ENCODE measurements at places on chromosomes 2 and 18.

- no peak for DNase-seq
Observed at GRCh38 chr2:146246736-146247523, 1597.9 kb upstream of the ACVR2A start.

DNA sequence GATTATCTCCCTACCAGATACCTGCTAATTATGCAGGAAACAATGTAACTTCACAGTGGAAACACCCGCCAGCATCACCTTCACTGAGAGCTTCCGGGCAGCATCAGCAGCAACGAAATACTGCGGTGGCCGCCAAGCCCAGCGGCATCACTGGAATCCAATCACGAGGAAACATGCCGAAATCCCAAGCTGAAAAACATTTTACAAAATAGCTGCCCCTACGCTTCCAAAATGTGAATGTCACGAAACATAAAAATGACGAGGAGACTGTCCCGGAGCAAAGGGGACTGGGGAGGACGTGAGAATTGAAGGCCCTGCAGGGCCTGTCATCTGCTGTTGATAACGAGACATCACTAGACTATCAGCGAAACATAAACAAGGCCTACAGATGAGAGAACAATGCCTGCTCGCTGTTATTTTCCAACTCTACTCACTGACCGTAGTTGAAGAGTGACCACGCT is 82.6 kb downstream of the HDAC4 start:
- no peak for DNase-seq

DNA sequence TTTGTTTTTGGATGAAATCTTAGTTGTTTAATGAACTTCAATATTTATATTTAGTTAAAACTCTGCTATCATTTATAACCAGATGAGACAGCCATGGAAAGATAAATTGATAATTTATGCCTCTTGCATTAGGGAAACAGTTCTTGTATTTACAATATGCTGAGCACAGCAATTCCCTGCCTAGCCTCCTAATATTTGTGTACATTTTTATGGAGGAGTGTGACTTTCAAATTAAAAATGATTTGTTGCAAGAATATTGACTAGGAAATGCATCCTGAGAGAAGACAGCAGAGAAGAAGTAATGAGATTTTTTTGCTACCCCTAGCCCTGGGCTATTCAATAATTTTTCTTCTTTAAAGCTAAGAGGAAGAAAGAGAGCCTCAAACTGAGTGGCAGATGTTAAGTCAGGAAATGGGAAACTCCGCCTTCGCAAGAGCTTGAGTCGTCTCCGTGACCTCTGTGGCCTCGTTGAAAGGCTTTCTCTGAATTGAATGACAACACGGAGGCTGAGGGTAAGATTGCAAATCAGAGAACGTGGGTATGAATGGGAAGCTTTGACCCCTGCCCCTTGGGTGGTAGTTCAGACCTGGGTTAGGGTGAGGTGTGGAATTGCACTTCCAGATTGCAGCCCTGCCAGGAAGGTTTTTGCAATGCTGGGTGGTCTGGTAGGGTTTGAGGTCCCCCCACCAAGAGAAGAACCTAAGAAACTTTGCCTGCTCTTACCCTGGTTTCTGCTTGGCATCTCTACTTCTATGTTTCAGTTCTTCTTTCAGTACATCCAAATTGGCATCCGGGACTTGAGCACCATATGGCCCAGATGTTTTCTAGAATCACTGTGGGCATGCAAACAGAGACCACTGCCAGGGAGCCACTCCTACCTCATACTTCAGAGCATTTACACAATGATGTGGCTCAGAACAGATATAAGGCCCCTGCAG is 210.3 kb upstream of the RBMS1 start:
- DNase-seq: no peak

- no peak for DNase-seq
Observed at GRCh38 chr2:160033732-160034392, 28.6 kb downstream of the PLA2R1 start.

- DNase-seq: no peak
Observed at GRCh38 chr2:46163804-46164528, 133.2 kb upstream of the EPAS1 start.

DNA sequence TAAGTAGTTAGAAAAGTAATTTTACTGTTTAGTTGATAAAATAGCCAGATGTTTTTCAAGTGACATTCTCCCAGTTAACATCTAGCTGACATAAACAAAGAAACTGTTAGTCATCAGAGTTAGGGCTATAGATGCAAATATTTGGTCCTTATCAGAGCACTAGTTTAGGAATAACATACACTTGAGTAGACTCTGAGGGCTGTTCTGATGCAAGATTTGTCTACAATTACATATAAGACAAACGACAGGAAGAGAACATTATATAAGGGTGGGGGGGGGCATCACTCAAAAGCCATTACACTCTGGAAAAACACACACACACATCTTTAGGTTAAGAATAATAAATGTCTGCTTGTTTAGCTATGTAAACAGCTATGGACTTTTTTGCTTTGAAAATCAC is 554.4 kb upstream of the LRRTM1 start:
- DNase-seq: no peak

DNA sequence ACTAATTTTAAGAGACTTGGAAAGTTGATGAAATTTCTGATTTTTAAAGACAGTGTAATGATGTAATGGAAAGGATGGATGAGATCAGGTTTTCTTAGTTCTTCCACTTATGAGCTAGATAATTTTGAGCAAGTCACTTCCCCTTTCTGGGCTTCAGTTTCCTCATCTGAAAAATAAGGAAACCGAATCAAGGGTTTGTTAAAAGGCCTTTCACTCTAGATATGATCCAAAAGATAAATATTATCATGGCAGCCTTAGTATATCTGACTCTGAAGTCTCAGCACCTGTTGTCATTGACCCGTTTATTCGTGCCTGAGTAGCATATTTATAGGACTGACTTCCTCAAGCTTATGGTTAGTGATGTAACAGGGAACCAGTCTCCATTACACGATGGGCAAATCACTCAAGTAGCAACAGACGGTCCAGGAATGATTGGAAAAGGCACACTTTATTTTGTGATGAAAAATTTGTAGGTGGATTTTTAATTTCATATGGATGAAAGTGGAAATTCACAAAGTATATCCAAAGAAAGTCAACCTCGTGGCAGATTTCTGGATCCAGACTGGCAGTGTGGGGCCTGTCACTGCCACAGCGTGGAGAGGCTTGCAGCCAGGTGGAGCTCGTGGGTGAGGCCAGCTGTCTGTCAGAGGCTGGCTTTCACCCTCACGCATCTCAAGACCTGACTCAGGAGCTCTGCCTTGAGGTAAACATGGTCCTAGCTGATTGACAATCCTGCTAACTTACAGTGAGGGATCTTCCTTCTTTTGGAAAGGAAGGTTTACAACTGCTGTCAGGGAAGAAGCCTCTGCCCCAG is 137.9 kb upstream of the CXCR4 start:
- no peak for DNase-seq

- no peak for DNase-seq
Observed at GRCh38 chr18:62457877-62458276, 64.9 kb upstream of the ZCCHC2 start.

DNA sequence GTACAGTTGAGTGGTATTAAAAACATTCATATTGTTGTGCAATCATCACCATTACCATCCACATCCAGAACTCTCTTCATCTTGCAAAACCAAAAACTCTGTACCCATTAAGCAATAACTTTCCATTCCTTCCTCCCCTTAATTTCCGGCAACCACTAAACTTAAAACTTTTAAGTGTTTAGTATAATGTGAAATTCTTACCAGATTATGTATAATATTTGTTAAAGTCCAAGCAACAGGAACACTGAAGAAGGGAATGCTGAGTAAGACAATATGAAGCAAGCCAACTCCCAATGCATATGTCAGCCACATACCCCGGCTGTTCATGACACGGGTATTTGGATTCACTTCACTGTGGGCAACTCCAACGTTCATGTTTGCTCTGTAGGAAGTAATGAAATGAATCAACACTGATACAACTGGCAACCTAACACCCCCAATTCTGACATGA is 1.9 kb downstream of the ORMDL1 start:
- no peak for DNase-seq

GRCh38 chr2:125259451-125259850 is 1234.4 kb downstream of the CNTNAP5 start:
- DNase-seq: no peak

GRCh38 chr2:88818381-88818780 is 126.9 kb downstream of the RPIA start:
- no peak for DNase-seq

GRCh38 chr2:24107-24506 is 22.2 kb downstream of the FAM110C start:
- no peak for DNase-seq

DNA sequence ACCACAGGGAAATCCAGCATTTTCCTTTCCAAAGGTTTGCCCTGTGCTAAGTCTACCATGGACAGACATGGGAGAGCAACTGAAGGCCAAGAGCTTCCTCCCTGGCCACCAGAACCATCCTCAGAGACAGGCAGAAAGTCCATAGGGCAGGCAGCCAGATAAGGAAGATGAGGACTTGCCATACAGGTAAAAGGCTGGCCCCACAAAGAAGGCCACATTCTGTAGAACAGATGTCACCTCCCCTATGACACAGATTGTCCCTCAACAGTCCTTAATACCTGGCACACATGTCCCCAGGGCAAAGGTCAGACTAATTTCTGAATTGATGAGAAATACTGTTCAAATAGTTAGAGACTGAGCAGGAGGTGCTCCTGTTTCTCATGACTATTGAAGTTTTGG is 52.0 kb downstream of the FECH start:
- DNase-seq: no peak

- no peak for DNase-seq
Observed at GRCh38 chr2:62184512-62185230, 11.2 kb upstream of the B3GNT2 start.

DNA sequence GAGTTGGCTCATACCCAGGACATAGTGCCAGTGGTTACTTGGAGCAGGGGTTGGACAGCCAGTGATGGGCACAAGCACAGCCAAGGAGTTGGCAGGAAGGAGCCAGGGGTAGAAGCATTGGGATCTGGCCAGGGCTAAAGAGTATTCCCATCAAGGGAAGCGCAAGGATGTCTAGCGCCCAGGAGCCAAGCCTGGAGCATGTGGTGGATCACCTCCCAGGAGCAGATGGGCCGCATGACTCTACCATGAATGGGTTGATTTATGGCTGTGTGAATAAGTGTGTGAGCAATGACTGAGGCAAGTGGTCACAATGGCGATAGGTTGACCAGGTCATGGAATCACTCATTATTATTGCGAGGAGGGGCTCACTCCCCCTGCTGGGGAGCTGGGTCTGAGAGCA is 111.1 kb downstream of the FHOD3 start:
- DNase-seq: no peak

DNA sequence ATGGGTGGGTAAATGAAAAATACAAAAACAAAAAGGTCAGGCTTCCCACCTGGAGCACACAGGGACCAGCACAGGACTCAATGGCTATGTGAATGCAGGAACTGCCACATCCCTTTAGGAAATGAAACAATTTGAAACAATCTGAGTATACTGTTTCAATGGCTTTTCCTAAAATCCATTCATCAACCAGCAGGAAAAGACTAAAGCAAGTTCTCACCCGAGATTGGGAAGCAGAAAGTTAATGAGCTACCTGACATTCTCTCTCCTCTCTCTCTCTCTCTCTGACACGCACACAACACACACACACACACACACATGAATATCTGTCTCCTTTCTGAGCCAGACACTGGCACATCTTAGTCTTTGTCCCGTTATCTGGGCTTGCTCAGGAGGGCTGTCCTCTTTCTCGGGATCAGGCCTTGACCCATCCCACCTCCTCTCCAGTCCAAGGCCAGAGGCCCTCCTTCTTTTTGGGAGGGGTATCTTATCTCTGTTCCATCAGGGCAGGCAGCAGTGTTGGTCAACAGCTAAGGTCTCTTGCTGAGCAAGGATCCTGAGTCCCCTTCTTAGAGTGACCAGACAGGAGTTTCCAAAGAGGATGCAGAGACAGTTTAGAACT is 11.6 kb upstream of the LRRFIP1 start:
- DNase-seq: no peak

GRCh38 chr18:52723550-52723970 is 383.6 kb downstream of the DCC start:
- DNase-seq: no peak

GRCh38 chr18:70074116-70074515 is 126.4 kb upstream of the CD226 start:
- DNase-seq: no peak

DNA sequence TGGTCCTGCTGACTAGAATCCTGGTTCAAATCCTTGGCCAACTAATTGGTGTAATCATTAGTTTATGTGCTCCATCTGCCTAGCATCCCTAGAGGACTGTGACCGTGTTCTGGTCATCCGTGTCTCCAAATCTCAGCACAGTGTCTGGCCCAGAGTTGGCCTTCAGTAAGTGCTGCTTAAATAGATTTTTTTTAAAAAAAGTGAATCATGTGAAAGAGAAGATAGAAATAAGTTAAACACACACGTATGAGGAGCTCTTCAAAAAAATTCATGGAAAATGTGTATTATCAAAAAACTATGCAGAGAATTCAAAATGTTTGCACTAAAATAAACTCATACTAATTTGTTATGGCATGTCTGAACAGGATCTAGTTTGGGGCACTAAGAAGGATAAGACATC is 129.3 kb upstream of the TLK1 start:
- no peak for DNase-seq

DNA sequence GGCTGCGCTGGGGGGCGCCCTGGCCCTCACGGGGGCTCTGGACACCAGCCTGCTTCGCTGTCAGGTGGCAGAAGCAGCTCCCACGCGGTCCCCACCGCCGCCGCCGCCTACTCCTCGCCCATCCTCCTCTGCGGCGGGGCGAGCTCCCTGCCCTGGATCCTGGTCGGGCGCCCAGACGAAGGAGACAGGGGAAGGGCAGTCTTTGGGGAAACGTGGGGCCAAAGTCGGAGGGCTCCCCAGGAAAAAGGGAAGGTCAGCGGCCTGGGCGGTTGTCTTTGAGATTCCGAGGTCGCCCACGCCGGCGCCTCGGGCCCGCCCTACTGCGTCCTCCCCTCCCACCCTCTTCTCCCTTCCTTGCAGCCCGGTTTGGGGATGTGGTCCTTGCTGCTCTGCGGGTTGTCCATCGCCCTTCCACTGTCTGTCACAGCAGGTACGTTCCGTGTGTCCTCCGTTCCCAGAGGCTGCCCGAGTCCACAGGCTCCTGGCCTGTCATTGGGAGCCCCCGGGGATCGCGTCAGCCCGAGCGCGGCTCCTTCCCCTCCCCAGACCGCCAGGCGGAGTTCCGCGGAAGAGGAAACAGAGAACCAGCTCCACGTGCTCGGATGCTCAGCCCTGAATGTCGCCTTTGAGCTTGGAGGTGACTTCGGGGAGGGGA is 800 bp downstream of the IL1RL2 start:
- DNase-seq: no peak

DNA sequence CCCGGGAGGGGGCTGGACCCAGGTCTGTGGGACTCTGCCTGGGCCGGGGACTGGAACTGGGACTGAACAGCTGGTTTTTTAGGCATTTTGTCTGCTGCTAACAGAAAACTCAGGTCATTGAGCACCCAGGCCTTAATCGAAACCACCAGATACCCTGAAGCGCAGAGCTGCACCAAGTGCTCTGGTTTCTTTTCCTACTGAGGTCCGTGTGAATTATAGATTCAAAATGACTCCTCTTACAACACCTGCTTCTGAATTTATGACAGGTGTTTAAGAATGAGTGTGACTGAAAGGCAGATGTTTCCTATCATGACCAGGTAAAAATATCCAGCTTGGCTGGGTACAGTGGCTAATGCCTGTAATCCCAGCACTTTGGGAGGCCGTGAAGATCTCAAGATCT is 47.8 kb downstream of the TRAPPC12 start:
- DNase-seq: no peak

- no peak for DNase-seq
Observed at GRCh38 chr2:234952270-234953115, 676 bp downstream of the SH3BP4 start.

Data from iPS DF 19.7 (cell line).